Right hindlimb (tissue), 1 donor: ENCODE measurements at places on chromosomes 12 and 14.

DNA sequence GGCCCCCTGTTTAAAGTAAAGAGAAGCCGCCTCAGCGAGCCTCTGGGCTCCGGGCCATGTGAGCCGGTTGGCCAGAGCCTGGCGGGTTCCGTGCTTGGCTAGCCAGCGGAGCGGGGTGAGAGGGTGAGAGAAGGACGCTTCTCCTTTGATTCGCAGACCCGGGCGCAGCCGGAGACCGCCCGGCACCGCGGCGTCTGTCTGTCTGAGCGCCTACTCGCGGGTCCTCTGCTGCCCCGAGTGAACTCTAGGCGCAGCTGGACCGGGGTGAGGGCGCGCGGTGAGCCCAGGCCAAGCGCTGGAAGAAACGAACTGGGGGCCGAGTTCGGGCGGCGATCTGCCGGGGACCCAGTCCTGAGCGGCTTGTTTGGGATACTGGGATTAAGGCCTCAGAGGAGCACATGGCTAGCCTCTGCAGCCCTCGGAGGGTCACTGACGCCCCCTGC lies 41.4 kb upstream of the TBX5 start:
- no peak for DNase-seq

DNA sequence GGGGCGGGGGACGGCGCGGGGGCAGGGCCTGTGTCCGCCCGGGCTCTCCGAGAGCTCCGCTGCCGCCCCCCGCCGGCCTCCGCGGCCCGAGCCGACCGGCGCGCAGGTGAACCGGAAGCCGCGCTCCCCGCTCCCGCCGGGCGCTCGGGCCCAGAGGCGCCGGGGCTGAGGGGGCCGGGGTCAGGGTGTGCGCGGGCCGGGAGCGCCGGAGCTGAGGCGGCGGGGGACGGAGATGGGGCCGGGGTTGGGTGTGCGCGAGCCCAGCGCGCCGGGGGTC lies 431 bp downstream of the HIP1R start:
- DNase-seq: no peak

DNA sequence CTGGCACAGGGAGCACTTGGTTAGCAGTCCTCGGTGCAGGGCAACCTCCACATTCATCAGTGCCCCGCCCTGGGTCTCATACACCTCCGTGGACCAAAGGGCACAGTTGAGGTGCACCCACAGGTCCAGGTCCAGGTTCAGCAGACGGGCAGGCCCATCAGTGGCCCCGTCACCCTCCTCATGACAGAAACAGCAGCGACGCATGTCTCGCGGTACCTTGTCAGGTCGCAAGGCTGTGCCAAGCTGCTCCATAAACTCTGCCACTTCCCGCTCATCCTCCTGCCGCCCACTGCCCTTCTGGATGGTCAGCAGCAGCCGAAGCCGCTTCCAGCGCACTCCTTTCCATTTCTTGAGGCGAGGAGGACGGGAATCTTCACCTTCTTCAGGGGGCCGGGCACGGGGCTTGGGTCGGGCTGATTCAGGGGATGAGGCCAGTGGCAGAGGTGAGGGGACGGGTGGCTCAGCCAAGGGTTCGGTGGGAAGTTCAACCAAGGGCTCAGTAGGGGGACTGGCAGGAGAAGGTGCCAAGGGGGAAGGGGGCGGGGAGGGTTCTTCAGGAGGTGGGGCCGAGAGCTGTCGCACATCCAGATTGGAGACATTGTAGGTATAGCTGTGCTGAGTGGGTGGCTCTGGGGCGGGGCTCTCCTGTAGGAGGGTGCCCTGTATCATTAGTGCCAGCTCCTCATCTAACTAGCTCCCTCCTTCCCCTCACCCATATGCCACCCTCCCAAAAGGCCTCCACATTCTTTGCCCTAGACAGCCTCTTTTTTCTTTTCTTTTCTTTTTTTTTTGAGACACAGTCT lies 8.3 kb upstream of the PRKAG1 start:
- DNase-seq: no peak

DNA sequence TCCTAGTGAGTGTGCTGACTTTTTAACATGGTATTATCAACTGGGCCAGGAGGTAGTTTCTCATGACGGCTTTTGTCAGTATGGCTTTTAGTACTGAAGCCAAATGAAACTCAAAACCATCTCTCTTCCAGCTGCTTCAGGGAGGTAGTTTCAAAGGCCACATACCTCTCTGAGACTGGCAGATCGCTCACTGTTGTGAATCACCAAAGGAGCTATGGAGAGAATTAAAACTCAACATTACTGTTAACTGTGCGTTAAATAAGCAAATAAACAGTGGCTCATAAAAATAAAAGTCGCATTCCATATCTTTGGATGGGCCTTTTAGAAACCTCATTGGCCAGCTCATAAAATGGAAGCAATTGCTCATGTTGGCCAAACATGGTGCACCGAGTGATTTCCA lies 141.1 kb downstream of the HMGA2 start:
- DNase-seq: no peak

DNA sequence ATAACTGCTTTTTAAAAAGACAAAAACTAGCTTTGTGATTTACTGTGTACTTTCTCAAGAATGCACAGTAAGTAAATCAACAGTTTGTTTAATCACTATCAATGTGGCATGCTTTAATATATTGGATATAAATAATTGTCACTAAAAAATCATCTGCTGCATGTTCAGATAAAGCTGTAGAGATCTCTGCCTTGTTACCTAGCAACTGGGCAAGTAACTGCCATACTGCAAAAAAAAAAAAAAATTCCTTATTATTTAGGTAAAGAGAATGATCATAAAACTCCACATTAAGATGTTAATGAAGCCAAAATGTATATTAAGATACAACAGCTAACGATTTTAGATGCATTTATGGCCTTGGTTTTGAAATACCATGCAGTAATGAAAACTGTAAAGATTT lies 237.4 kb downstream of the APAF1 start:
- no peak for DNase-seq

DNA sequence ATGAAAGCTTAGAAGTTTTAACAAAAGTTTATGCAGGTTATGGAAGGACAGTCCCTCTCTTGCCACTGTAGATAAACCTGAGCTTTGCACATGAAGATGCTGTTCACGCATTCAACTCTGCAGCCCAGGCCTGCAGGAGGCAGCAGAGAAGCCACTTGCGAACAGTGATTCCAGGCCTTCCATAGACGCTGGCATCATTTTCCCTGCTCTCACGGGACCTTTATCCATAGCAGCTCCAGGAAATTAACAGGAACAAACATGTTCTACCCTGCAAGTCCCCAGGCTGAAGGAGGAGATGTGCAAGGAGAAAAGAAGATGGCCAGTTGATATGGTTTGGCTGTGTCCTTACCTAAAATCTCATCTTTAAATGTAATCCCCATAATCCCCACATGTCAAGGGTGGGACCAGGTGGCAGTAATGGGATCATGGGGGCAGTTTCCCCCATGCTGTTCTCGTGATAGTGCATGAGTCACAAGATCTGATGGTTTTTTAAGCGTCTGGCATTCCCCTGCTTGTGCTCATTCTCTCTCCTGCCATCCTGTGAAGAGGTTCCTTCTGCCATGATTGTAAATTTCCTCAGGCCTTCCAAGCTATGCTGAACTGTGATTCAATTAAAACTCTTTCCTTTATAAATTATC lies 2.0 kb downstream of the ERP27 start:
- DNase-seq: no peak

DNA sequence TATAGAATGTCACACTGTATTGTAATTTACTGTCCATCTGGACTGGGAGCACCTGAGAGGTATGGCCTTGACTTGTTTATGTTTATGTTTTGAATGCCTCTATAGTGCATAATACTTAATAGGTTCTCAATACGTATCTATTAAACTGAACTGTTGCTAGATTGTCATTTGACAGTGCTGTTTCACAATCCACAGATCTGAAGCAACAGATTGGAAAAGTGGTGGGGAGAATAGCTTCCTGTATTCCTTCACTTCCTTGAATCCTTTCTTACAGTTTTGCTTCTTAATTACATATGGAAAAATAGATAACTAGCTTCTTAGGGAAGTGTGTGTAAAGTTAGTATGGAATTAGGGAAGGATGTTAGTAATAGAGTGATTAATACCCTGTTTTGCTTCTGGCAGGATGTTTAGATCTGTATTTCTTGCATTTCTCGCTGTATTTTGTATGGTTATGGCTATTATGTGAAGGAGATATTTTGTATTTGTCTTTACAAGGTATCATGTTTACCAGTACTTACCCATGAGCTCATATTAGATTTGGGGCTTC lies 4.5 kb downstream of the CNOT2 start:
- no peak for DNase-seq

GRCh38 chr14:100872259-100873095 lies 31.0 kb downstream of the RTL1 start:
- no peak for DNase-seq

- no peak for DNase-seq
Observed at GRCh38 chr14:95761436-95761835, 47.5 kb upstream of the TCL1A start.

GRCh38 chr12:113688313-113688712 lies 216.6 kb upstream of the LHX5 start:
- no peak for DNase-seq

DNA sequence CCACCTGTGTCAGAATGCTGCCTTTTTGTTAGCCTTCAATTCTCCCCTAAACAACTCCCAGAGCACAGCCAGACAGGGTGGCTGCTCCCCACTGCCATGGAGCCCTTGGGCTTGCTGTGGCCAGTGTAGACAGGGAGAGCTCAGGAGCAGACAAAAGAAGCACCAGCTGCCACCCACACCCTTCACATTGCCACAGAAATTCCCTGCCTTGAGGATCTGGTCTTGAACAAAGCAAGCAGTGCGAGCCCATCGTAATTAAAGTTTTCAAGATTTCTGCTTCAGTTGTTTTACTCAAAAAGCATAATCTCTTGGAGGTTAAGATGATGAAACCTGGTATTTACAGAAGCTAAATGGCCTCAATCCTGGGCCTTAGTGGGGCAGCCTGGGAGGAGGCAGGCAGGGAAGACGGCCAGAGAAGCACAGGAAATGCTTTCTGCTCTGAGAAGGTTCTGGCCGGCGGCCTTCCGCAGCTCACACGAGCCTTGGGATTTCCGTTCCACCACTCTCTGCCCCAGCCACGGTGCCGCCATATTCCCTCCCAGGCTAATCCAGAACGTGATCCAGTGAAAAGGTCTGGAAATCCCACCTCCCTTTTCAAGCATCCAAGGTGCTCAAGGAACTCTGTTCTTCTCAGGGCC lies 535.2 kb downstream of the BCL11B start:
- no peak for DNase-seq

DNA sequence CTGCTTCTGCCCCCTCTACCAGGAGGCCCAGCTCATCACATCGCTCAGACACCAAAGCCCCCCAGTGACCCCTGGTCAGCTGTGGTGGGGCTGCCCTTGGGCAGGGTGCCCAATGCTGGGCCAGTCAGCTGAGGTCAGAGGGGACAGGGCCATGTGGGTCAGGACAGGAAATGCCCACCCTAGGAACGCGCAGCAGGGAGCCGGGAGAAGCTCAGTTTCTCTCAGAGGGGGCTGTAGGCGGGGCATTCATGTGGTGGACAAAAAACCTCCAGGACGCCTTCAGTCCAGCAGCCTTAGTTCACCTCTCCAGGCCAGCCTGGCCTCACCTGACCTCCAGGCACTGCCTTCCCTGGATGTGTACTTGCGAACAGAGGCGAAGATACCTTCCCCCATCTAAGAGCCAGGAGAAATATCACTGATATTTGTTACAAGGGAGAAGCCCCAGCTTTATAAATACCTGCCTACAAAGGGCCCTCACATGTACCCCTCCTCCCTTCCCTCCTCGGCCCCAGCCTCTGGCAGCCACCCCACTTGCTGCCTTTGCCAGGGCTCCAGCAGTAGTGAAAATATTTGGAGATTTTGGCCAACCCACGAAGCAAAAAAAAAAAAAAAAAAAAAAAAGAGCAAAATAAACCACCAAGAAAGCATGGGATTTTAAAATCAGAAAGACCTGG lies 41.9 kb upstream of the PLEKHG6 start:
- DNase-seq: peak; percentile 63

GRCh38 chr12:6382371-6382770 lies 1.6 kb upstream of the LTBR start:
- DNase-seq: no peak

- DNase-seq: no peak
Observed at GRCh38 chr12:108969622-108970021, 51.2 kb downstream of the SVOP start.

- peak; percentile 80 for DNase-seq
Observed at GRCh38 chr12:15811214-15812127, 22.3 kb upstream of the EPS8 start.

GRCh38 chr14:70641548-70642302 lies at the start of gene TTC9:
Gene TTC9 (plus strand): TSS chr14:70641916. CDS start chr14:70642130, 214 bp downstream.
- DNase-seq: peak; percentile 27

DNA sequence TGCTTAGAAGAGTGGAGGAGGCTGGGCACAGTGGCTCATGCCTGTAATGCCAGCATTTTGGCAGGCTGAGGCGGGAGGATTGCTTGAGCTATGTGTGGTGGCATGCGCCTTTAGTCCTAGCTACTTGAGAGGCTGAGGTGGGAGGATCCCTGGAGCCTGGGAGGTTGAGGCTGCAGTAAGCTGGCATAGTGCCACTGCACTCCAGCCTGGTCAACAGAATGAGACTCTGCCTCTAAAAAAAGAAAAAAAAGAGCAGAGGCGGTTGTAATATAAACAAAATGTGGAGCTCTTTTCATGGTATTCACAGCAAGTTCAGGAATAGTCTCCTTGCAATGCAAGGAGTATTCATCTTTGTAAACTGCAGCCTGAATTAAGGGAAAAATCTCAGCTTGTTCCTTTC lies 27.2 kb downstream of the ARID2 start:
- no peak for DNase-seq

DNA sequence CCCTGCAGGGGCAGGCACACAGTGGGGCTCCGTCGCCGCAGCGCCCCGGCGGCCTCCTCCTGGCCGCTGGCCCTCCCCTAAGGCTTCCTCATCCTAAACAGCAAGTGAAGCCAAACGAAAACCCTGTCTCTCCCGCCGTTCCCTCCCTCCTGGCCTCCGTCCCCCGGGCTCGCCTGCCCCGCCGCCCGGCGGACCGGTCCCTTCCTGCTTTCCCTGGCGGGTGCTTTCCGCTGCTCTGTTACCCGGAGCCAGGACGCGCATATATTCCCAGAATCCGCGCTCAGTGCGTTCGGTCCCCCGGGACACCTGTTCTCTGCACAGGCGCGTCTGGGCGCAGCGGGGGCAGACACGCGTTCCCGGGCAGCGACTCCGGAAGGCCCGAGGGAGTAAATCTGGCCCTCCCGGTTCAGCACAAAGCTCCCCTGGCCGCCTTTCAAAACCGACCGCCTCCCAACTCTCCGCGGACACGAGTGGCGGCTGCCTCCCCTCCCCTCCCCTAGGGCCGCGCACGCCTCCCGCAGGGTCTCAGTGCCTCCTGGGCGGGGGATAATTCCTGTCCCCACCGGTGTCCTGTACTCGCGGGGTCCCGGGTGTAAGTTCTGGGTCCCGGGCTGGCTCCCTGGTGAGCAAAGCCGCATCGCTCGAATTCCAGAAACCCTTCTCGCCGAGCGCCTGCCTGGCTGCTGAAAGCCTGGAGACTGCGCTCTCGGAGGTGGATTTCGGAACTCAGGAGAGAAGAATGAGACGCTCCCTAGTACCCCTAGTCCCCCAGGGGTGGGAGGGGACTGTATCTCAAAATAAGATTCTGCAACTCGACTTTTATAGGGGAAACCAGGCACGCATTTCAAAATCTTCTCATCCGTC lies 21.4 kb upstream of the CEP170B start:
- DNase-seq: no peak

GRCh38 chr12:100823963-100824362 lies 29.4 kb downstream of the ANO4 start:
- no peak for DNase-seq

- DNase-seq: no peak
Observed at GRCh38 chr14:105117257-105117646, 51.3 kb downstream of the JAG2 start.
